Common myeloid progenitor, CD34-positive (primary cell): ENCODE measurements at places on chromosomes 13 and 19.

DNA sequence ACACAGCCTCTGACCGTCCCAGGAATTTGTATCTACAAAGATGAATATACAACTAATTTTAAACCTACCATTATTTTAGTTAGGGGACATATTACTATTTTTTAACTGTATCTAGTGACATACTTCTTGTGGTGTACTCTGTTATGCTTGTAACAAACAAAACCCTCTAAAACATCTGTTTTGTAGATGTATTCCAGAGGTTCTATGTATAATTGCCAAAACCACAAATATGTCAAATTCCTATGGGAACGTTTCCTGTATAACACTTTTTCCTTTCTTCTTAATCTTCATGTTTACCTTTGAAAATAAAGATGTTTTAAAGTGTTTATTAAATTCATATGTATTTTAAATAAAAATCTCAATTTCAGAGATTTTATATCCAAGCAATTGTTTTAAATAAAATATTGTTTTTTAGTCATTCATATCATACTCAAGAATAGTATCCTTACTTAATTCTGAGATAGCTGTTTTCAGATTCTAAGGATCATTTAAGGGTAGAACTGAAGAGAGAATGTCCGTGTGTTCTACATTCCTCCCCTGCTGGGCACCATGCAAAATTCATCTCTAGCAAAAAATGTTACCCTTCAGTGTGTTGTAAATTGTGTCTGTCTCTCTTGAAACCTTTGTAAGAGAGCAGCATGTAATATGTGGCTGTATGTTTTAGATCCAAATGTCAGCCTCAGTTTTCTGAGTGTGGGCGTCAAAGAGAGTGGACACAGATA is 1327.7 kb downstream of the EFNB2 start:
- no peak for DNase-seq

GRCh38 chr19:3121396-3121795 is 14.4 kb upstream of the GNA15 start:
- DNase-seq, result no peak

DNA sequence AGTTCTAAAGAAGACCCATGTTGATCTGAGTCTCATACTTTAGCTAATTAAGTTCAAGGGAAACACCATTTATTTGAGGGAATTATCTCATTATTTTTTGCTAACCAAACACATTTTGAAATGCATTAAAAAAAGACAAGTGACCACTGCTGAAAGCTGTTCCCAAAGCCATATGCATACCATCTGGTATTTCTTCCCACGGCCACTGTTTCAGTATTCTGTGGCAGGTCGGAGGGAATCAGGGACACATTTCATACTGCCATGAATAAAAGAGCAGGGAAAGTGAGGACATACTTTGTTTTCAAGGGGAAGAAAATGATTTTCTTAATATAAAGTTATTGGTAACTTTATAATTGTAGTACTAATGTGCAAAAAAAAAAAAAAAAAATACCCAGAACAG is 401.2 kb downstream of the HS6ST3 start:
- DNase-seq, result no peak

GRCh38 chr13:88217883-88218282 is 546.7 kb downstream of the SLITRK5 start:
- no peak for DNase-seq

DNA sequence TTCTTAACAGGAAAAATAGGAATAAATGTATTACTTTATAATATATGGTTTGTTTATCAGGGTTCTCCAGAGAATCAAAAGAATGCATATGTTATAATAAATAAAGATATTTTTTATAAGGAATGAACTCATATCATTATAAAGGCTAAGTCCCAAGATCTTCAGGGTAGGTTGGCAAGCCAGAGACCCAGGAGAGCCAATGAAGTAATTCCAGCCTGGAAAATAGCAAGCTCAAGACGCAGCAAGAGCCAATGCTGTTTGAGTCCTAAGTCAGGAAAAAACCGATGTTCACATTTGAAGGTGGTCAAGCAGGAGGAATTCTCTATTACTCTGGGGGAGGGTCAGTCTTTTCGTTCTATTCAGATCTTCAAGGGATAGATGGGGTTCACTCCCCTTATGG is 490.0 kb downstream of the PCDH20 start:
- DNase-seq, result no peak
